ENCODE measurements at places on chromosomes 3 and 15.

- DNase-seq, result no peak
Measured at GRCh38 chr3:32239307-32240158, 1.1 kb downstream of the CMTM8 start.

- DNase-seq, result no peak
Measured at GRCh38 chr3:50573566-50574443, 4.5 kb downstream of the HEMK1 start.

GRCh38 chr3:187228740-187229139, 31.5 kb downstream of the RTP1 start:
- no peak for DNase-seq

DNA sequence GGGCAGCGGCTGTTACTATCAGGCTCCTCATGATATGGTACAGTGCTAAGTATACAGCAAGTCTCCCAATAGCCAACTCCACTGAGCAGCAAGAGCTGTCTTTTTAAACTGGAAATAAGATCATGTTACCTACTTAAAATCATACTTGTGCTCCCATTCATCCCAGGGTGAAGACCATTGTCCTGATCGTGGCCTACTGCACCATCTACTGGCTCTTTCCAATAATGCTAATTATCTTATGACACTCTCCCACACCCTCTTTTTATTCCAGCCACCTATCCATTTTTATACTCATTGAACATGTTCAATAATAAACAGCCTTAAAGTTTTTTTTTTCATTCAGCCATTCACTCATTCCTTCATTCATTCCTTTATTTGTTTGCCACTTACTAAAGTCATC, 117.7 kb downstream of the GBE1 start:
- DNase-seq, result peak; percentile 24

DNA sequence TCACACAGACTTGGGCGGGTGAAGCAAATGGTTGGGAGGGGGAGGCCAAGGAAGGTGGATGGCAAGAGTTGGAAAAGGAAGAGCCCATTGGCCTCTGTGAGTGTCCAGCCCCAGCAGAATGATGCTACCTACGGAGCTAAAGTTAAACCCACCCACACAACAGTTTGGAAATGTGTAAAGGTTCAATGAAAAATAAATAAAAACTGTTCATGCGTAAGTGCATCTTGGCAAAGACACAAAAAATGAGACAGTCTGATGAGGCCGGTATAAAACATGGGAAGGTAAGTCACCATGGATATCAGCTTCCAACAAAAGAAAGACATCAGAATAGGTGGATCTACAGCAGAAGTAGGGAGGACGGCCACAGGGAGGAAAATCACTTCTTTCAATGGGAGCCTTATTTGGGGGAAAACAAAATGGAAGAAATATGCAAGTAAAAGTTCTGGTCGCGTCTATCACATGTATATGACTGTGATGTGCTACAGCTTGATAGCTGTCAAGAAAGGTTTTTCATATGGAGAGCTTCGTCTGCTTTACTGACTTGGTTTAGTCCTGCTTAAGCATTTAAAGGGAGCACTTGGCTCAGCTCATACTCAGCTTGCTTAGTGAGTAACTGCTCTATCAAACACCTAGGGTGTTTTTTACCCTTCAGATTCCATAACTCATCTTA, 82.8 kb downstream of the TIGIT start:
- DNase-seq, result no peak

DNA sequence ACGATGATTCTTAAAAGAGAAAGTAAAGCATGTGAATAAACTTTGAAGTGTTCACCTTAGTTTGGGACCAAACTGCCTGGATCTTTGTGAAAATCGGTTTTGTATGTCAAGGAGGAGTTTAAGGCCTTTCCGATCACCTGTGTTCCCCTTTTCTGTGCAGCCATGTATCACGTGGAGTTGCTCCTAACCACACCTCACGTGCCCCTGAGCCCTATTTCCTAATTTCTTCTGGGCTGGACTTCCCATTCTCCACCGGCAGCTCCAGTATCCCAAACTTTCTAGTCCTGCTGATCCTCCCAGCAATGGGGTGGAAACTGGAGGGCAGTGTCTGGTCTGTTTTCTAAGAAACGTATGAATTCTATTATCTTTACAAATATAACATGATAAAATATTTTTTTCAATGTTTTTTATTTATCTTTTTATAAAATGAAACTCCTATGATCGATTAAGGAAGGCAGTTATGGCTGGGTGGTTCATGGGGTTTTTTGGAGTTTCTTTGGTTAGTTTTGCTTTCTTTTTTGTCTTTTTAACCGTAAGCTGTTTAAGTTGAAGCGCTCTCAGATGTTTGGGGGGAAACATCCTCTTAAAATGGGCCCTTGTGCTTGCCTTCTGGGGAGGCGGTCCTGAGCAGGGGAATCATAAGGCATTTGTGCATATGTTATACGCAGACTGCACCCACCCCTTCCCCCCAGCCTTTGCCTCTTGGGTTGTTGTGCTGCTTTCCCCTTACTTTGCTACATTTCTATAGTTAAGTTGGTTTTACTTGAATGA, 43.6 kb upstream of the WWTR1 start:
- DNase-seq, result no peak

- no peak for DNase-seq
Measured at GRCh38 chr15:58604455-58604923, 145.0 kb downstream of the ADAM10 start.

DNA sequence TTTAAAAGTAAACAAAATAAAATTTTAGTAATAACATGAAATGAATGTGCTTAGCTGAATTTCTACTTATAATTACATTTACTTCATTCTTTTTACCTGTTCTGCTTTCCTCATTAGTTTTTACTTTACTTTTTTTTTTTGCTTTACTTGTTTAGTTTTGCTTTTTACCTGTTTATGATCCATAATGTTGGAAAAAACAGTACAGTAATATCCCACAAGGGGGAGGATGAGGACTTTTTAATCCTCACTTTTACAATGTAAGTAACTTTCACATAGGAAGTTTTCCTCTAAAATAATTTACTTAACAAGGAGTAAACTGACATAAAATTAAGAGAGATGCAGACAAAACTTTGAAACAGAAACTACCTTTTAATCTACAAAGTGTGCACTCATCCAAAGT, 268.7 kb downstream of the TBC1D5 start:
- no peak for DNase-seq

DNA sequence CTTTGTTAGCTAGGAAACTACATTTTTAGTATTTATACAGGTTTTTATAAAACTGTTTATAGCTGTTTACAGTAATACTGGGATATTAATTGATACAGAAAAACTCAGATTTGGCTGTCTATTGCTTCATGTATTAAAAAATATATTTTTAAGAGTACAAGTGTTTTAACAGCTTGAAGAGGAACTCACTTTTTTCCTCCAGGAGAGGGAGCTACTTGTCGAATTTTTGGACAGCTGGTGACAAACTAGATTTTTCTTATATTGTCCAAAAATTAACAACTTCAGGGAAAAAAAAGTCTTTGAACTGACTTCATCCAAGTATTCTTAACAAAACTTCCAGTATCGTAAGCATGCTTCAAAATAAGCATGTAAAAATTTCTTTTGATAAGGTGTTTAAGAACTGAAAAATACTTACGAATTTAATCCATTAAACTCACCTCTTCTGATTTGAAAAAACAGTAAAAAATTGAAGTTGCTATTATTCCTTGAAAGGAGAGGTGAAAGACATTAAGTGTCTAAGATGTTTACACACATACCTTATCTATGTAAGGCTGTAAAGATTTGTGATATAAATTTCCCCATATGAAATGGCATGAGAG, 4.0 kb downstream of the DIPK2A start:
- peak; percentile 3 for DNase-seq

- DNase-seq, result no peak
Measured at GRCh38 chr3:135632556-135633065, 332.9 kb upstream of the PPP2R3A start.

DNA sequence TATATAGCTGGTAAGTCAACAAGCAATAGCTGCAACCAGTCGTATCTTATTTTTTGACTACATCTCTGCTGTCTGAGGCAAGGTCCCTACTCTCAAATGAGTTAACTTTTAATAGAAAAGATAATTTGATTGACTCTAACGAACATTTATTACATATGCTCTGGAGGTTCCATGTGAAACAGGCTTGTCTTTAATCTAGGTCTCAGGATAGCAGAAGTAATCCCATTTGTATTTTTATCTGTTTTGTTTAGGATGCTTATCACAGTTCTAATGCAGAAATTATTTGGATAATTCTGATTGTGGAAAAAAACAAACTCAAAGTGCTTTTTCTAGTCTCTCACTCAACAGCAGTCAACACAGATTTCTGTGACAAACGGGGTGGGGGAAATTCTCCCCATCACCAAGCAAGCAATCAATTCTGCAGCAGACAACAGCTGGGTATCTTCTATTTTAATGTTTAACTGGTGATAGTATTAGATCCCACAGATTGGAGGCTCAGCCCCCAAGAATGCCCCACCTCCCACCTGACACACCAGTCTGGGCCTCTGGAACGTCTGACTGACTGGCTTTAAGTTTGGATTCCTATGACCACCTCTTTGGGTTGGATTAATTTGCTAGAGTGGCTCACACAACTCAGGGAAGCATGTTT, 58.8 kb downstream of the ITPR1 start:
- DNase-seq, result no peak

DNA sequence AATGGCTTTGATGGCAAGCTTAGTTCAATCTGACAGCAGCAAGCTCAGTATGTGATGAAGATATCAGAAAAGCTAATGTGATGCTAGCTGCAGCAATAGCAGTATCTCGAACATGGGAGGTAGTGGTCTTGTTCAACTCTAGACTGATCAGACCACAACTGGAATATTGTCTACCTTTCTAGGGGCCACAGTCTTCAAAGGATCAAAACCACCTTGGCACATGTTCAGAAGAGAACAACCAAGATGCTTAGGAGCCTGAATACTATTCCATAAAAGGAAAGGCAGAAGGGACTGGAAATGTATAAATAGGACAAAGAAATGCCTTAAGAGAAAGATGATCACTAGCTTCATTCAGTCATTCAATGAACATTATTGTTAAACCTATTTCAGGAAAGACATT, 2.3 kb downstream of the C3orf70 start:
- DNase-seq, result no peak

GRCh38 chr15:36798366-36798765, 218.9 kb downstream of the CDIN1 start:
- DNase-seq, result no peak

DNA sequence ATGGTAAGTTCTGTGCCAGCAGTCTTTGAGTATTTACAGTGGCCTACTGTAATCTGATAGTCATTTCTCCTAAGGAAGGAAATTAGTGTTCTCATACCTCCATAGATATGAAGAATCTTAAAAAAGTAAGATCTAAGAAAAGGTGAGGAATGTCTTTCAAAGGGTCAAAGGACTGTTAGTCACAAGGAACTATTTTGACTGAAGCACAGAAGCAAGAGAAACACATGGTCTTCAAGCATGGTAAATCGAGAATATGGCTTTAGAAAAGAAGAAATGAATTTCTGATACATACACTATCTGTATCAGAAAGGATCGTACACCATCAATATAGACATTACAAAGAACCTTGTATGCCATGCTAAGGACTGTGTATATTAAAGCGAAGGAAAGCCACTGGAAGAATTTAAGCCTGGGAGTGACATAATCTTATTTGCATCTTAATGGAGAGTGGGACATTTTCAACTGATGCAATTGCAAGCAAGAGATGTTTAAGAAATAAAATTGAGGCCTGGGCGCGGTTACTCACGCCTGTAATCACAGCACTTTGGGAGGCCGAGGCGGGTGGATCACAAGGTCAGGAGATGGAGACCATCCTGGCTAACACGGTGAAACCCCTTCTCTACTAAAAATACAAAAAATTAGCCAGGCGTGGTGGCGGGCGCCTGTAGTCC, 5.5 kb upstream of the ACAP2 start:
- DNase-seq, result no peak

GRCh38 chr15:62147551-62147950, 17.5 kb downstream of the C2CD4B start:
- no peak for DNase-seq

DNA sequence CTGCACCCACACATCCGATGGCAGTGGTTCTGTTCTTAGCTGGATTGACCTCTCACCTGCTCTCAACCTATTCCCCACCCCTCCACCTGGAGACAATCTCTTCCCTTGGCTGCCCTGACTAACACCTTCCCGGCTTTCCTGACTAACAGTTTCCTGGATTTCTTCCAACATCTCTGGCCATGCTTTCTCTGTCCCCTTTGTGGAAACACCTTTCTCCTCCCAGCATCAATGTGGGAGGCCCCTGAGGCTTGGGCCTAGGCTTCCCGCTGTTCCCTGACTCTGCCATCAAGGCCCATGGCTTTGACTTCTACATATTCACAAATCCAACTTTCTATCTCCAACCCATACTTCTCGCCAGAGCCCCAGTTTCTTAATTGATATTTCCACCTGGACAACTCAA, 142.8 kb upstream of the ATP2B2 start:
- no peak for DNase-seq

GRCh38 chr15:43406189-43406588, 35.3 kb downstream of the TUBGCP4 start:
- DNase-seq, result no peak

GRCh38 chr3:16482770-16483531, 30.5 kb downstream of the RFTN1 start:
- peak; percentile 50 for DNase-seq

GRCh38 chr3:163196815-163197374, 1700.3 kb downstream of the OTOL1 start:
- DNase-seq, result no peak

DNA sequence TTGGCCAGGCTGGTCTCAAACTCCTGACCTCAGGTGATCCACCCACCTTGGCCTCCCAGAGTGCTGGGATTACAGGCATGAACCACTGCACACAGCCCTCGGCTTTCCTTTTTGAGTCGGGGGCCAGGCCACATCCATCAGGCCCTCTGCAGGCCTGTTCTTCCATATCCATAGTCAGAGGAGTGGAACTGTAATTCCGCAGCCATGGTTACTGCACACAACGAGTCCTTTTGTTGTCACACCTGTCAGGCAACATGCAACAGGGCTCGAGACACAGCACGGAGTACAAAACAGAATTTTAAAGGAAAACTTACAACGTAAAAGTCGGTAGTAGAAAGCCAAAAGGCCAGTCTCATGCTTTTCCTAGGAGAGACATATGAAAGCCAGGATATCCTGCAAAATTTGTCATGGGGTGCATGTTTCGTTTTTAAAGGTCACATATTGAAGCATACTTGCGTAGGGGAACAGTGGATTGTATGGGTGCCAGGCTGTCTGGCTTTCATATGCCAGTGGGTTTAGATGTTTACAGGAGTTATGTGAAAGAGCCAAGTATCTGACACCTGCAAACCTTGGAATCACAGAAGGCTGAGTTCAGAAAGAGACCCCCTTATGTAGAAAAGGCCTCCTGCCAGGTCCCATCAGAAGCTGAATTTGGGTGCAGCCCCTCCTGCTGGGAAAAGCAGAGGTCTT, 63.2 kb upstream of the LPP start:
- DNase-seq, result no peak

GRCh38 chr3:10570196-10570946, 65.0 kb upstream of the ATP2B2 start:
- DNase-seq, result no peak

DNA sequence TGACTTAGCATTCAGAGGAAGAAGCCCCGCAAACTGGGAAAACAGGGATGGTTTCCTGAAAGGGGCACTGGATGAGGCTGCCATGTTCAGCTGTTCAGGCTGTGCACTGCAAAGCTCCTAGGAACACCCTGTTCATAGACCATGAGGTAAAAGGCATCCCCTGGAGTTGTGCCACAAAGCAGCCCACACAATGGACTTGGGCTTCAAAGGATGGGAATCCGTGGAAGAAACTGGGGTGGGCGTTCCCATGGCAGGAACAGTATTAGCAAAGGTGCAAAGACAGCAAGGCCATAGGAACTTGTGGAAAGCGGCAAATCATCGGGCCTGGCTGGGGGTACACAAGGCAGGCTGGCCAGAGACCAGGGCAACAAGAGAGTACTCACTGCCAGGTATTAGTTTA, 8.9 kb downstream of the OXTR start:
- no peak for DNase-seq

- DNase-seq, result no peak
Measured at GRCh38 chr3:160127308-160127707, 97.9 kb upstream of the C3orf80 start.

All from NCI-H2171 treated with DMSO at 0.1 percent for 48 hours (cell line).